Activated naive CD4-positive, alpha-beta T cell treated with anti-CD3 and anti-CD28 coated beads, Interleukin-2, amount 50 U/mL, for 72 hours (primary cell): ENCODE measurements at places on chromosomes 5 and 9.

- DNase-seq: no peak
Measured at GRCh38 chr5:78659714-78660113, 11.1 kb upstream of the LHFPL2 start.

DNA sequence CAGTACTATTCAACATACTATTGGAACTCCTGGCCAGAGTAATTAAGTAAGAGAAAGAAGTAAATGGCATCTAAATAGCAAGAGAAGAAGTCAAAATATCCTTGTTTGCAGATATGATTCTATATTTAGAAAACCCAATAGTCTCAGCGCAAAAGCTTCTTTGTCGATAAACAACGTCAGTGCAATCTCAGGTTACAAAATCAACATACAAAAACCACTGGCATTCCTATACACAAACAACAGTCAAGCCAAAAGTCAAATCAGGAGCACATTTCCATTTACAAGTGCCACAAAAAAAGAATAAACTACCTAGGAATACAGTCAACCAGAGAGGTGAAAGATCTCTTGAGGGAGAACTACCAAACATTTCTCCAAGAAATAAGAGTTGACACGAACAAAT, 1901.9 kb upstream of the ACO1 start:
- DNase-seq: no peak

- DNase-seq: no peak
Measured at GRCh38 chr5:150638488-150639376, 1.7 kb upstream of the SYNPO start.

DNA sequence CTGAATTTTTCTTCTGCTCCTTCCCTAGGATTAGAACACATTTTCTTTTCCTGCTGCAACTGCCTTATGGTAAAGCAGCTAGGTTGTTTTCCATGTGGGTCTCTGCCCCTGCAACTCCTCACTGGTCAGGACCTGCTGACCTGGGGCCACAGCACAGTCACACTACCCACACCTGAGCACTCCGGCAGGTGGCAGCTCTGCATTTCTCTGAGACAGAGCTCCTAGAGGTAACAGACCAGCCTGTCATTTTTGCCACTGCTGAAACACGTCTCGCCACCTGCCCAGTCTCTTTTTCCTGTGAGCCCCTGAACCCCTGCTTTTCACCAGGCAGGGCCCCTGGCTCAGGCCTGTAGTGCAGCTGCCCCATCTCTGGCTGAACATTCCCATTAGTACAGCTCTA, 609.6 kb downstream of the HINT1 start:
- DNase-seq: no peak

- DNase-seq: peak; percentile 78
Measured at GRCh38 chr5:175718401-175719108, 60.7 kb downstream of the HRH2 start.

- DNase-seq: no peak
Measured at GRCh38 chr9:130847306-130848217, 12.5 kb downstream of the ABL1 start.

GRCh38 chr5:68070591-68071281, 144.8 kb upstream of the PIK3R1 start:
- DNase-seq: peak; percentile 7

GRCh38 chr5:369151-369868, 47.8 kb downstream of the AHRR start:
- DNase-seq: peak; percentile 4

DNA sequence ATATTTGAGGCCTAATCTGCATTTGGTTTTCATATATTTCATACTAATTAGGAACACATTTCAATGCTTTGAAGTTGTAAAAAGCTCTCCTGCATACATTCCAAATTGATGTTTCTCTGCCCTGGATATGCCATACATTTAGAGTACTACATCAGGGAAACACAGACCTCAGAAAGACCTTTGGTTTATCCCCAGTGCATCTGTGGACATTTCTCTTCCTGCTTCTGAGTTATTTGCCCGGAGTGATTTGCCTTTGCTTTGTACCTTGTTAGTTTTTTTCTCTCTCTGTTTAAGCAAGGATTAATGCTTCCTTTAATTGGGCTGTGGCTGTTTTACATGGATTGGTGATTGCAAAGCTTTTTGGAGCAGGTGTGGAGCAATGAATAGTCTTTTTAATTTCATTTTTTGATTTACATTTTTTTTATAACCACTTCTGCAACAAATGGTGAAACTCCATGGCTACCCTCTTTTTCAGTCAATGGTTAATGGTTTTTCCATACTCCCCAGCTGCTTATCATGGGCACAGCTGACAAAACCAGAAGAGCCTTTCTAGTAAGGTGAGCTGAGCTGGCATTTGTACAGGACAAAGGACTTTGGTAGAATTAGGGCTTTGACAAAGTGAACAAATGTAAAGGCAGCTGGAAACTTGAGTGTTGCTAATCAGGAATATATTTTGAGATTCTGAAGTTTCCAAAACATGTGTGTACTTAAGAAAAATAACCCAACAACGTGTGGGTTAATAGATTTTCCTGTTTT, 54.2 kb downstream of the ZSWIM6 start:
- DNase-seq: no peak

DNA sequence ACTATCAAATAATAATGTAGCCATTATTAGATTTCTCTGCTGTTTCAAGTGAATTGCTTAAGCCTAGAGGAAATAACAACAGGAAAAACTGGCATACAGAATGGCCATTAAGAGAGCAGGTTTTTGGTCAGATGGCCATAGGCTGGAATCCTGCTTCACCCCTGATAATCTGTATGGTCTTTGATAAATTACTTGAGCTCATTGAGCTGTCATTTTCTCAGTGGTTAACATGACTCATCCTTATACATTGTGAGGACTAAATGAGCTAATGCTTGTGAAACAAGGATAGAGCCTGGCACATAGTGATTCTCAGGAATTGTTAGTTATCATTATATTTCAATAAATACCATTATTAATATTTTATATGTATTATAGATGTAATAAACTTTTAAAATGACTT, 516.5 kb downstream of the KIF4B start:
- no peak for DNase-seq

- no peak for DNase-seq
Measured at GRCh38 chr9:136363949-136364748, 605 bp upstream of the DNLZ start.

GRCh38 chr5:34656700-34657273, 659 bp downstream of the RAI14 start:
- no peak for DNase-seq

- DNase-seq: no peak
Measured at GRCh38 chr5:129359450-129359849, 100.6 kb upstream of the ADAMTS19 start.

- no peak for DNase-seq
Measured at GRCh38 chr9:105313238-105313637, 68.8 kb downstream of the SLC44A1 start.

DNA sequence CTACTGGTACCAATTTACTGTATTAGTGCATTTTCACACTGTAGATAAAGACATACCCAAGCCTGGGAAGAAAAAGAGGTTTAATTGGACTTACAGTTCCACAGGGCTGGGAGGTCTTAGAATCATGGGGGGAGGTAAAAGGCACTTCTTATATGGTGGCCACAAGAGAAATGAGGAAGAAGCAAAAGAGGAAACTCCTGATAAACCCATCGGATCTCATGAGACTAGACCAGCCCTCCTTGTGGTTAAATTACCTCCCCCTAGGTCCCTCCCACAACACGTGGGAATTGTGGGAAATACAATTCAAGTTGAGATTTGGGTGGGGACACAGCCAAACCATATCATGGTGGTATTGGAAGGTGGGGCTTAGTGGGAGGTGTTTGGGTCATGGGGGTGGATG, 56.5 kb upstream of the SPDL1 start:
- no peak for DNase-seq

- DNase-seq: no peak
Measured at GRCh38 chr5:76500633-76501393, 97.7 kb downstream of the IQGAP2 start.

DNA sequence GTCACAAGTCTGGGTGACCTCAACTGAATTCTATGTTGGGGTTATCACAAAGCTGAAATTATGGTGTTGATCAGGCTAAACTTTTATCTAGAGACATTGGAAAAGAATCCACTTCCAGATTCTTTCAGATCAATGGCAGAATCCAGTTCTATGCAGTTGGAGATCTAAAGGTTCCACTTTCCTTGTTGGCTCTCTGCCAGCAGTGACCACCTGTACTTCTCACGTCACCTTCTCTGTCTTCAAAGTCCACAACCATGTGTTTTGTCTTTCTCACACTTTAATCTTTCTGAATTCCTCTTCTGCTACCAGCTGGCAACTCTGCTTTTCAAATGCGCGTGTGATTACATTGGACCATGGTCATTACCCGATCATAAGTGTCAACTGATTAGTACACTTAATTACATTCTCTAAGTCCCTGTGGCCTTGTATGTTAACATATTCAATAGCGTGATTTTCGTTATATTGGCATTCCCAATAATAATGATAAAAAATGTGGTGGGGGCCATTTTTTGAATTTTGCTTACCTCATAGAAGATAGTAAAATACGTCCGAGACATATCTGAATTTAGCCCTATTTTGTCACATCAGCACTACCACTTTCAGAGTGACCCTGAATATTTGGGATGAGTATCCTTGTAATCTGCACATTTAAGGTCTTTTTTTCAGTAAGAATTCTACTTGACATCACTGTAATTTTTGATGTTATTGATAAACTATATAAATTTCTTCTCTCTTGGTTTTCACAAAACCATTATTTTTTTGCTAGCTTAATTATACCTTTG, 73.7 kb upstream of the PRDM9 start:
- no peak for DNase-seq

GRCh38 chr9:77987081-77987656, 44.4 kb downstream of the GNAQ start:
- DNase-seq: no peak

- no peak for DNase-seq
Measured at GRCh38 chr5:42840269-42840668, 28.6 kb upstream of the SELENOP start.

DNA sequence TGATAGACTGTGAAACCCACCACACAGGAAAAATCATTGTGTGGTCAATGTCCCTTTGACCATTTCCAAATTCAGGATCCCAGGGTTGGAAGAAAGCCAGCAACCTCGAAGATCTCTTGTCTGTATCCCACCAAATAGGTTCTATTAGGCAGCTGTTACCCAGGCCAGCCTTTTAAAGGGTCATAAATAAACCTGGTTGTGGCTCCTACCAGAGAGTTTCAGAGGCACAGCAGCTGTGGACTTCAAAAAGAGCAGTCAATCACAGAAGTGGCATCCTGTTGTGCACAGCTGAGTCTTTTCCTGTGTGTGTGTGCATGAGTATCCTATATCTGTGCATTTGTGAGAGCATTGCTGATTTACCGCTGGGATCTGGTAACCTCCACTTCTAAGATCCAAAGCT, 23.7 kb upstream of the OR2S2 start:
- DNase-seq: no peak

DNA sequence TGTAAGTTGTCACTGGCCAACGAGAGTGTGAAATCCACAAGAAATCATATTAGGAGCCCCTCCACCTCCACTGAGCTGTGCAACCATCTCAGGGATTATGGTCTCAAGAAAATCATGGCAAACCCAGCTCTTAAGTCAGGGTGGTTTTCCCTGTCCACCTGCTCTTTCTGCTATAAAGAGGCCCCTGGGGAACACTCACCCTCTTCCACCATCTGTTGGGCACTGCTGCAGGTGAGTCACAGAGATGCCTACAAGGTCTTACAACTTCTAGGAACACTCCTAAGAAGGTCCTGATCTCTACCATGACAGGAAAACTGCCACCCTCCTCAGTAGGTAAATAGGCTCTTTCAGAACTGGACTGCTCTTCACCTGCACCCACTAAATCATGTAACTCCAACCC, 61.8 kb downstream of the DRD1 start:
- no peak for DNase-seq

GRCh38 chr9:136610426-136610825, 52.3 kb upstream of the EGFL7 start:
- DNase-seq: no peak

DNA sequence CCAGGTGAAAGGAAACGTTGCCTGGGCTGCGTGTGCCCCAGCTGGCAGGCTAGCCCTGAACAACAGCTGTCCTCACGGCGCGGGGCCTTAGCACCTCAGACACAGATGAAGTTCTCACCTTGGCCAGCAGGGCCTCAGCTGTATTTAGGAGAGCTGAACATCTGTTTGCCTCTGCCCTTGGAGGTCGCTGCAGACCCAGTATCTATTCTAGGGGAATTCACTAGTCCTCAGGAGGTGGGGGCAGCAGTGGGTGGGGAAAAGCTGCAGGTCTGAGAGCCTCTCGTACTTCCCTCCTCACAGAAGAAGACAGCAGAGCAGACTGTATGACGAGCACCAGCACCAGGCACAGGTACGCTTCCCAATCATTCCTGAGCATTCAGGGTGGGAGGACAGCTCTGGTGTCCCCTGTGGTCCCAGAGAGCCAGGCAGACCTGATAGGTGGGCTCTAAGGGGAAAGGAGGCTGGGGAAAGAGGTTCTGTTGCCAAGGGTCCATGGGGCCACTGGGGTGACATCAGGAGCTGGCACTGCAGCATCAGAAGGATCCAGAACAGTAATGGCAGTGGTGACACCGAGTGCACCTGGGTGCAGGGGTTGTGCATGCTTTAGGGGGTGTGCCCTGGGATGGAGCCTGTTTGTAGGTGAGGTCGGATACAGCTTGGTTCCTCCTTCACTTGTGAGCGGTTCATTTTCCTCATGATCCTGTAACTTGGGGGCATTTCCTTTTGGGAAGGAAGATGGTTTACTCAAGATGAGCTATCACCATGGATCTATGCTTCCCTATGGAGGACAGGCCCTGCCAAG, 13.8 kb downstream of the CD74 start:
- no peak for DNase-seq

GRCh38 chr5:78756858-78757257, 108.3 kb upstream of the LHFPL2 start:
- no peak for DNase-seq

DNA sequence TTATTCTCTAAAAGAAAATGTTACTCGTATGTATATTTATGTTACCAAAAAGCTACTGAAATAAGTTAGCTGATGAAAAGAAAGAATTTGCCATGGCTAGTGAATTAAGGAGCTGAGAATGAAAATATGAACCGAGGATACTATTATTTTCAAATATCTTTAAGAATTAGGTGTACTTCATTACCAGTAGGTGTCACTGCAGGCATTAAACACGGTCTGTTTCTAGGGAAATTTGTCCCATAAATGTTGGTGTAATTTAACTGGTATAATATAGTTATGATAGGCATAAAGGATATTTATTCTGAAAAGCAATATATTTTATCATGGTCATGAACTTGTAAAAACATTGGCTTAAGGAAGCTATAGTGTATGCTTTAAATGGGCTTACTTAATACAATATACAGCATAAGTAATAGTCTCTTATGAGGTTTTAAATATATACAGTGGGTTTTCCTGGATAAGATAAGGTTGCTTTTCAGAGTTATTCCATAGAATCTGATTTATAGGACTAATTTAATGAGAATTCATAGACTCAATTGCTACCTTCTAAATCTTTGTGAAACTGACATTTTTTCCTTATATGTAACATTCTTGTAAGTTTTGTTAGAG, 72.4 kb upstream of the MPDZ start:
- no peak for DNase-seq

DNA sequence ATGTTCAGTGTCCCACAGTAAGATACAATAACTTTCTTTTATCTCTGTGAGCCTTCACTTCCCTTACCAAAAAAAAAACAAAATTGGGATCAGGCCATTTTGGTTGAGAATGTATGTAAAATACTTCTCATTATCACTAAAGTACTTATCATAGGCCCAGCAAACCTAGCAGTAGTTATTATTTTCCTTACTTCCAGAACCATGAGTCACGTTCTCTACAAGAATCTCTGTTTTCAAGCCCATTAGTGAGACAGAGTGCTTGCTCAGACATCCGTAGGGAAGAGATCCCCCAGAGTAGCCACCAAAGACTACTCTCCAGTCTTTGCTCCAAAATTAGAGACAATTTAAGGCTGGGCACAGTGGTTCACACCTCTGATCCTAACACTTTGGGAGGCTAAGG, 103.9 kb upstream of the NR5A1 start:
- no peak for DNase-seq
